ENCODE measurements at places on chromosomes 3 and 15.

DNA sequence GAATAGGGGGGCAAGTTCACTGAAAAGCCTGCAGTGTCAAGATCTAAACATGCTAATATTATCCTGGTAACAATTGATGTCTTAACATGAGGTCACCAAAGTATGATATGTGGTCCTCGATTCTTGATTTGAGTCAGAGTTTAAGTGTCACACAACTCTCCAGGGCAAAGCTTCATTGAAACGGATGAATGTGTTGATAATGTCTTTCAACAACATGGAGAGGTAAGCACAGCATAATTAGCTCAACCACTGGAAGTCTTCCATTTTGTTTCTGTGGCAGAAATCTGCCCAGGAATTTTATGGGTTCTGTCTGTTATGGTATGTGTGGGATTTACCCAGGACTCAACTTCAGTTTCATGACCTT lies 591.5 kb downstream of the ZNF385D start:
- no peak for DNase-seq

GRCh38 chr15:84749111-84749991 lies 959 bp downstream of the ZNF592 start:
- DNase-seq, result no peak

GRCh38 chr3:70518356-70518755 lies 205.9 kb upstream of the MDFIC2 start:
- DNase-seq, result no peak

- no peak for DNase-seq
Observed at GRCh38 chr3:177742273-177742672, 545.0 kb upstream of the TBL1XR1 start.

DNA sequence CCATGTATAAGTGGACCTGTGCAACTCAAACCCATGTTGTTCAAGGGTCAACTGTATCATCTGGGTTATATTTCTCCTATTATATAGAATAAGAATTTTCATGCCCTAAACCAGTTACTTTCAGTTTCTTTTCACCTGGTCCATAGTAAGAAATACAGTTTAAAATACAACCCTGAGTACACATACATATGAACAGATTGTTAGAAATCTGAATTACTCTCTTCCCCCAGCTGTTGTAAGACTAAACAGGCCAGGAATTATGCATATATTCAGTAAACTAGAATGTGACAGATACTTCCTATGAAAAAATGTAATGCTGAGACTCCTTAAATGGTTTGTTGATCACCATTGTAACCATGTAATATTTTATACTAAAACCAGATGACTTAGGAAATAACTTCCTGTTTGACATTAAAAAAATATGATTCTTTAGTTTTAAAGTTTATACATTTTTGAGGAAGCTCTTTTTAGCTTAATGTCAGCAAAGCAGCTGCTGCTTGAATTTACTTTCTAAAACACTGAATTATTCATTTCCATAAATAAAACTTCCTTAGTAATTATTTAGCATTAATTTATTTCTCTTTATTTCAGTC lies 52.5 kb upstream of the ZCWPW2 start:
- no peak for DNase-seq

GRCh38 chr3:111311709-111312235 lies 230.2 kb upstream of the CD96 start:
- DNase-seq, result no peak

GRCh38 chr3:116678853-116679252 lies 30.7 kb upstream of the TUSC7 start:
- no peak for DNase-seq

DNA sequence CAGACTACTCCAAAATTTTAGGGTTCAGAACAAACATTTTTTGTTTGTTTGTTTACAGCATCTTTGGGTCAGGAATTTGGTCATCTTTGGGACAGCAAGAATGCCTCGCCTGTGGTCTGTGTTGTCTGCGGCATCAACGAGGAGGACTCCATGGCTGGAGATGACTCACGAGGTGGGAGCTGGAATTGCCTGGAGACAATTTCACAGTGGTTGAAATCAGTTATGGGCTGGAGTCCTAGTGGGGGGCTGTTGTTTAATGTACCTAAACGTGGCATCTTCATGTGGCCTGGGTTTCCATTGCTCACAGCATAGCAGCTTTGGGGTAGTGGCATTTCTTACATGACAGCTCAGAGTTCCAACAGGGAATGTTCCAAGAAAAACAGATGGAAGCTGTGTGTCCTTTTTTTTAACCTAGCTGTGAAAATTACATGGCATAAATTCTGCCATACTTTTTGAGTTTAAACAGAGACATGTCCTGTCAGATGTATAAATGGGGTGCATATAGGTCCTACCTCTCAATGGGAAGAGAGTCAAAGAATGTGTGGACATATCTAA lies 507.3 kb upstream of the CBLB start:
- no peak for DNase-seq

GRCh38 chr3:108136561-108137459 lies 46.0 kb upstream of the CD47 start:
- DNase-seq, result no peak

GRCh38 chr3:901953-902778 lies 190.7 kb upstream of the CNTN6 start:
- no peak for DNase-seq

- DNase-seq, result no peak
Observed at GRCh38 chr3:172259111-172259541, 189.1 kb downstream of the GHSR start.

DNA sequence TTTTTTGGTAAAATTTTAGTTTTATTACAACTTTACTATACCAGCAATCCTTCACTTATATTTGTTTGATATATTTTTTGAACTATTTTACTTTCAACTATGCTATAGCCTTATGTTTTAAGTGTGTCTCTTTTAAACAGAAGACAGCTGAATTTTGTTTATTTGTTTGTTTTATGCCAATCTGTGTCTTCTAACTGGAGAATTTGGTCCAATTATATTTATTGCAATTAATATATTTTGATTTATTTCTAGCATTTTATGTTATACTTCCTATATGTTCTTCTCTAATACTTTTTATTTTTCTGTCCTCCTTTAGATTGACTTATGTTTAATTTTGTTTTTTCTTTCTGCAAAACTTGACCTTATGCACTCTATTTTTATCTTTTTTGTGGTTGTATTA lies 4.9 kb upstream of the MME start:
- DNase-seq, result no peak

- DNase-seq, result no peak
Observed at GRCh38 chr3:186109897-186110803, 1.3 kb upstream of the ETV5 start.

GRCh38 chr15:29472901-29473445 lies 203.4 kb upstream of the NSMCE3 start:
- no peak for DNase-seq

GRCh38 chr15:32651229-32651837 lies 9.8 kb downstream of the SCG5 start:
- no peak for DNase-seq

- DNase-seq, result peak; percentile 69
Observed at GRCh38 chr3:18423401-18424212, 1.5 kb downstream of the SATB1 start.

GRCh38 chr3:133115176-133115575 lies 77.0 kb downstream of the TMEM108 start:
- DNase-seq, result no peak

GRCh38 chr15:31481142-31481541 lies 154.5 kb downstream of the KLF13 start:
- DNase-seq, result no peak
